ENCODE measurements at places on chromosomes 2 and 18. TPM values are rescaled to one million over a fixed set of nuclear protein-coding genes. Genes with fewer than 3 reads are reported as not detected.

- H3K4me1 ChIP-seq = no peaks in the 10 kb centered on the region
- H3K36me3 ChIP-seq = no peaks in the 10 kb centered on the region
- no peak overlapping the region for H3K27ac ChIP-seq
- H3K4me3 ChIP-seq = no peak overlapping the region
Measured at GRCh38 chr2:65742977-65743376, 310.6 kb upstream of the SPRED2 start.

- peaks cover 84% of the 10 kb centered on the region for H3K27me3 ChIP-seq
- DNase-seq = no peak
- no peaks in the 10 kb centered on the region for H3K36me3 ChIP-seq
- H3K27ac ChIP-seq = no peak overlapping the region
Measured at GRCh38 chr2:105166688-105167087, 74.9 kb upstream of the GPR45 start.

GRCh38 chr2:68432696-68433658 is 34.1 kb downstream of the FBXO48 start:
- H3K36me3 ChIP-seq = no peaks in the 10 kb centered on the region
- DNase-seq = no peak
- no peaks in the 10 kb centered on the region for H3K4me1 ChIP-seq

GRCh38 chr2:20507166-20507692 is 60.4 kb downstream of the RHOB start:
- no peak overlapping the region for H3K4me3 ChIP-seq
- H3K27me3 ChIP-seq = no peaks in the 10 kb centered on the region
- DNase-seq = peak; percentile 37
- no peak overlapping the region for H3K27ac ChIP-seq
- H3K4me1 ChIP-seq = peaks cover 5% of the 10 kb centered on the region
- H3K36me3 ChIP-seq = no peaks in the 10 kb centered on the region

The ITGAV gene
- total RNA-seq = 25.2 TPM
